Inflammatory macrophage (primary cell): ENCODE measurements at places on chromosomes 7 and 10.
A peak's percentile ranks its signal among the peaks of the same experiment; 100 is the strongest.

DNA sequence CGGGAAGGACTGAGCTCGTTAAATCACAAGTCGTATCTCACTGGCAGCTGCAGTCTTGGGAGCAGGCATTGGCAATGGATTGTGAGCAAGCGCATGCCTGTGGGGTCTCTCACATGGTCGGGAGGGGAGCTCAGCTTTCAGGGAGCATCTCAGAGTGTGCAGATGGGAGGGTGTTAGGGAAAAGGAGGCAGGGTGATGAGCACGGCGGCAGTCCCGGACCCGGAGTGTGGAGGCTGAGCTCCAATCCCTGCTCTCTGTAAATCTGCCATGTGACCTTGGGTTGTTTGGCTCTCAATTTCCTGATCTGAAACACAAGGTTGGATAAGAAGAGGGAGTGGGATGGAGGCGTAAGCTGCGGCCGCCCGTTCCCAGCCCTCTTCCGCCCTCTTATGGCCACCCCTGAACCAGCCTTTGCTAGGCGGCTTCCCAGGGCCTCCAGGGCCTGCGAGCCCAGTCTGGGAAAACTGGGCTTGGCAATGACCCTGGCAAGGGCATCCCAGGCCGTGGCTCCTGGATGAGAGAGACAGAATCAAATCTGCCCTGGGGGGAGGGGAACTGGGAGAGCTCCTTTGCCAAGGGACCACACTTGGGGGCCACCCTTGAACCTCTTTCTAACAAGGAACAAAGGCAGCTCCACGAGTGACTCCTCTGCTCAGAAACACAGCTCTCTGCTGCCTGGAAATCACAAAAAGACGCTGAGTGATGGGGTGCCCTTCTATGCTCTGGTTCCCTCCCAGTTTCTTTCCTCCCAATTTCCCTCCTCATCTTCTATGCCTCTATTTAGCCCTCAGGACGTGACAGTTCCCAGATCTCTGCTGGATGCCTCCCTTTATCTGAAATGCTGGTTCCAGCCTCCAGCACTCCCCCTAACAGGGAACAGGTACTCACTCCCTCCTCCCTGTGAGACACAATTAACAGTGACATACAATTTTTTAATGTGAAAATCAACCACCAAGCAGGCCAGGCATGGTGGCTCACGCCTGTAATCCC lies 41.7 kb upstream of the LOXL4 start:
- DNase-seq: peak; percentile 59

- DNase-seq: no peak
Observed at GRCh38 chr10:45500798-45501197, 126.8 kb downstream of the ALOX5 start.

DNA sequence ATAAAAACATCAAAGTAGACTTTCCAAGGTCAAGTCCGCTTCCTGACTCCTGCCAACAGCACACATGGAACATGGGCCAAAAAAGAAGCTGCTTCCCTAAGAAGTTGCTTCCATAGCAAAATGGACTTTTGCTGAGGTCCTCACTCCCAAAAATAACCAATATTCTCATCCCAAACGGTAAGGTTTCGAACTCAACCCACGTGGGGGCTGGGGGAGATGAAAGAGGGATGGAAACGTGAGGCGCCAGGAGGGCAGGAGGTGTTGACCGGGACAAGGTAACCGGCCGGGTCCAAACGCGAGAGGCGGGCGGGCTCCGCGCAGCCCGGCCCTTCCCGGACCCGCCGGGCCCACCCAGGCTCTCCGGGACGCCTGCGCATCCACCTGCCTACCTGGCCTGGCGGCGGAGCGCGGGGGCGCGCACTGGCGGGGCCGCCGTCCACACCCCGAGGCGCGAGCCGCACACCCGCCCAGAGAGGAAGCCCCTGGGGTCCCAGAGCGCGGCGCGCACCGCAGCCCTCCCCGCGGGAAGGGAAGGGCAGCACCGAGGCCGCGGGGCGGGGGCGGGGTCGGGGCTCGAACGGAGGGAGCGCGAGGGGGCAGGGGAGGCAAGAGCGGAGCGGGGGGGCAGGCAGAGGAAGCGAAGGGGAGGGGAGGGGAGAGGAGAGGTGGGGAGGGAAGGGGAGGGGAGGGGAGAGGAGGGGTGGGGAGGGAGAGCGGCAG lies 742 bp downstream of the LMBR1 start:
- DNase-seq: no peak

- peak; percentile 16 for DNase-seq
Observed at GRCh38 chr10:88944813-88945212, 7.8 kb downstream of the ACTA2 start.

DNA sequence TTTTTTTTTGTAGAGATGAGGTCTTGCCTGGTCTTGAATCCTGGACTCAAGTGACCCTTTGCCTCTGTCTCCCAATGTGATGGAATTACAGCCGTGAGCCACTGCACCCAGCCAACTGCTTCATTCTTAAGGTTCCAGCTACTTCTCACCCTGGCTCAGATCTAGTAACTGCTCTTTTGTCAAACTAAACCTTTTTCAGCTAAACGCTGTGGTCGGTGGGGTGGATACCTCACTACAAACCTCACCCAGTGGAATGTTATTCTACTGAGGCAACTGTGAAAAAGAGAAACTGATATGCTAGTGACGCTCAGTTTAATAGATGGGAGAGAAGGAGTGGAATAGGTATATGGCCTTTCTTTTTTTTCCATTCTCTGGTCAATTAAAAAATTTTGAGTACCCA lies 1.7 kb upstream of the MRLN start:
- DNase-seq: no peak

DNA sequence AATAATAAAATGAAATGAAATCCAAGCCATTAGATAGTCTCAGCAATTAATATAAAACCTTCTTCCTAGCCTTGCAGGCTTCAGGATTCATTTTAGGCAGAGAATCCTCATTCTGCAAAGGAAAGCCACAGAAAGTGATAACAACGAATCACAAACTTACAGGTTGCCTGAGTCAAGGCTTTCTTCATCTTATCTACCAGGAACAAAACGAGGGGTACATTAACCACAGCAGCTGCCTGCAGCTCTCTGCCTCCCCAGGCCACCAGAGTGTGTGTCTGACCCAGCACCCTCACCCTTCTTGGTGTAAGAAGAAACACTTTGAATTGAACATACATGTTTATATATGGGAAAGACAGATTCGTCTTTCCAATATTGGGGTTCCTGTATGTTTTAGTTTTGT lies 12.5 kb upstream of the TNS3 start:
- DNase-seq: no peak

- DNase-seq: no peak
Observed at GRCh38 chr10:60977161-60978122, 33.5 kb upstream of the RHOBTB1 start.

GRCh38 chr7:106392590-106392989 lies 107.8 kb upstream of the NAMPT start:
- DNase-seq: no peak

GRCh38 chr7:123657304-123657685 lies 1.6 kb downstream of the LMOD2 start:
- DNase-seq: no peak

DNA sequence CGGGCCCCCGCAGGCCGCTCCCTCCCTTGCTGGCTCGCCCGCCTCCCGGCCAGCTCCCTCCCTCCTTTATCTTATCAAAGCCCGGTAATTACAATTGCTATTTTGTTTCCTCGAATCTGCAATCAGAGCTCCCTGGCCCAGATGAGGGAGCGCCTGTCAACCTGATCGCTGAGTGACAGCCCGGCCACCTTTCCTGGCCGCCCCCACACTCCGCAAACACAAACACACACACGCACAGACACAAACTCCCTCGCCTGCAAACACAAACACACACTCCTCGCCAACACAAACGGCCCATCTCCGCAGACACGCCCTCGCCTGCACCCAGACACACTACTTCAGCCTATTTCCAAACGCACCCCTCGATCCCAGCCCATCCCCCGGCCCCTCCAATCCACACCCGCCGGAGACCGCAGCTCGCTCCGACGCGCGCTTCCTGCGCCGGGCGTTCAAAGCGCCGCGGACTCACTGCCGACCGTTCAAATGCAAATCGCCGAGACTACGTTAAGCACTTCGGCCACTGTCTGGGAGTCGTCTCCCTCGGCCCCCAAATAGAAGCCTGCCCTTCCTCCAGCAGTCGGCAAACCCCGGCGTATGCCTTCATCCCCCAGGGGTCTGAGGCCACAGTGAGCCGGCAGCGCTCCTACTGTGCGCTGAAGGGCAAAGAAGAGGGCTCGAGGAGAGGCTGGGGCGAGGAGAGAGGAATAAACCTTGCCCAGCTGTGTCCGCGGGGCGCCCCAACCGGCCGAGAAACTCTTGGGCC lies 3.0 kb upstream of the FGF8 start:
- DNase-seq: peak; percentile 8

DNA sequence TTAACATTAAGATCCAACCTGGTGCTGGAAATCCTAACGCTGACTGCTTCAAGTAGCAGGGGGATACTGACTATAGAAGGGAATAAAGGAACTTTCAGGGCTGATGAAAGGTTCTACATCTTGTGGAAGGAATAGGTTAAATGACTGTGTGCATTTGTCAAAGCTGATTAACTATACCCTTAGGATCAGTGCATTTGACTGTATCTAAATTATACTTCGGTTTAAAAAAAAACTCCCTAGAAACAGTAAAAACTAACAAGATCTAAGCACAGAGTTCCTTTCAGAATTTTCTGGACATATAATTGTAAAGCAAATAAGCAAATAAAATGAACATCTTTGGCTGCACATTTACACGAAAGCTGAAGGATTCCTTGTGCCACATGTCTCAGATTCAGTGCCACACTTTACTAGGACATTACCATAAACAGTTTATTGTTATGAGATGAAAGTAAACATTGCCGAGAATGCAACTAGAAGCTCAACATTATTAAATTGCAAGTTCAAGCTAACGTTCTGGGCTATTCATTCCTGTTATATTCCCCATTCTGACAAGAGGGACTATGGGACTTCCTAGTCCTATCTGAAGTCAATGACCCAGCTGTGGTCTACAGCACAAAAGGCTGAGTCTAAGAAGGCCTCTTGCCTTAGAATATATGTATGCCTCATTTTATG lies 20.7 kb downstream of the ANK3 start:
- no peak for DNase-seq

DNA sequence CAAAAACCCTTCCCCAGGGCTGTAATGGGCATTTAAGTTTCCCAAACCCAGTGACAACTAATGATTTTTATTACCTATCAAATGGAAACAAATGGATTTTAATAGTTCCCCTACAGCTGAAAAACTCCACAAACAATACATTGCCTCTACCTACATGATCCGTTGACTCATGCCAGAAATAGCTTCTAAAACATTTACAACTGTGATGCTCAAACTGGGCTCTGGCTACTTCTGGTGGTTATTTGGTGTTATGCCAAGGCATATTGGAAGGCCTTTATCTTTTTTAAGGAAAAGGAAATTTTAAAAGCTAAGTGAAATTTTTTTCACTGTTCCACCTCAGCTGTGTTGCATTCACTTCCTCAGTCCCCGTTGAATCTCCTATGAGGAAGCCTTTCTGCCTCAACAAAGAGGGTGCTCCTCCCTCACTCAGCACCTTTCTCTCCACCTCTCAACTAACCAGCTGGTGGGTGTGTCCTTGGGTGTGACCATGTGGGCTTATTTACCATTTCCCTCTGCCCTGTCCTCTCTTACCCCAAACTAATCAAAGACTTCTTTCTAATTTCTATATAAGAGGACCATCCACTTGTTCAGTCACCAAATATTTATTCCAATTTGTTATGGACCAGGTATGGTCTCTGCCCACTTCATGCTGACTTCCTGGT lies 82.9 kb downstream of the PRTFDC1 start:
- DNase-seq: no peak

- DNase-seq: no peak
Observed at GRCh38 chr10:77325233-77325537, 312.4 kb downstream of the KCNMA1 start.
